CD4-positive, alpha-beta T cell treated with Interleukin-15 for 4 hours (primary cell): ENCODE measurements at places on chromosomes 2 and 18.

GRCh38 chr2:220334210-220334609 lies 706.8 kb downstream of the SLC4A3 start:
- no peak for DNase-seq

DNA sequence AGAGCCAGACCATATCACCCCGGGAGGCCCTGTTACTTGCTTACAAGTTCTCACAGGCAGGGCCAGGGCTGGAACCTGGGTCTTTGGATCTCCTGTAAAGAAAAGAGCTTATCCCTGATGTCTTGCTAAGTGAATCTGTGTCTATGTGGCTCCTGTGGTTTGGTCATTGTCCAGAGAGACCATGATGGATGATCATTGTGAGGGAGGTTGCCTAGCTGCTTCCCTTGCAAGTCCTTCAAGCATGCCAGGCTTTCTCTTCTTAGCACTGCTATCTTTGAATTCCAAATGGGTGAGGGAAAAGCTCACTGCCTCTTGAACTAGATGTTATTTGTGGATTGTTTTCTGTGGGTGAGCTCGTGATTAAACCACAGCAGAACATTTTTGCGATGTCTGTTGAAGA lies 151.6 kb downstream of the FSHR start:
- DNase-seq: no peak

DNA sequence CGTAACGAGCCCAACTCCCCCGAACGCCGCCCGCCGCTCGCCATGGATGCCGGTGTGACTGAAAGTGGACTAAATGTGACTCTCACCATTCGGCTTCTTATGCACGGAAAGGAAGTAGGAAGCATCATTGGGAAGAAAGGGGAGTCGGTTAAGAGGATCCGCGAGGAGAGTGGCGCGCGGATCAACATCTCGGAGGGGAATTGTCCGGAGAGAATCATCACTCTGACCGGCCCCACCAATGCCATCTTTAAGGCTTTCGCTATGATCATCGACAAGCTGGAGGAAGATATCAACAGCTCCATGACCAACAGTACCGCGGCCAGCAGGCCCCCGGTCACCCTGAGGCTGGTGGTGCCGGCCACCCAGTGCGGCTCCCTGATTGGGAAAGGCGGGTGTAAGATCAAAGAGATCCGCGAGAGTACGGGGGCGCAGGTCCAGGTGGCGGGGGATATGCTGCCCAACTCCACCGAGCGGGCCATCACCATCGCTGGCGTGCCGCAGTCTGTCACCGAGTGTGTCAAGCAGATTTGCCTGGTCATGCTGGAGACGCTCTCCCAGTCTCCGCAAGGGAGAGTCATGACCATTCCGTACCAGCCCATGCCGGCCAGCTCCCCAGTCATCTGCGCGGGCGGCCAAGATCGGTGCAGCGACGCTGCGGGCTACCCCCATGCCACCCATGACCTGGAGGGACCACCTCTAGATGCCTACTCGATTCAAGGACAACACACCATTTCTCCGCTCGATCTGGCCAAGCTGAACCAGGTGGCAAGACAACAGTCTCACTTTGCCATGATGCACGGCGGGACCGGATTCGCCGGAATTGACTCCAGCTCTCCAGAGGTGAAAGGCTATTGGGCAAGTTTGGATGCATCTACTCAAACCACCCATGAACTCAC lies 673 bp downstream of the PCBP1 start:
- DNase-seq: peak; percentile 49

DNA sequence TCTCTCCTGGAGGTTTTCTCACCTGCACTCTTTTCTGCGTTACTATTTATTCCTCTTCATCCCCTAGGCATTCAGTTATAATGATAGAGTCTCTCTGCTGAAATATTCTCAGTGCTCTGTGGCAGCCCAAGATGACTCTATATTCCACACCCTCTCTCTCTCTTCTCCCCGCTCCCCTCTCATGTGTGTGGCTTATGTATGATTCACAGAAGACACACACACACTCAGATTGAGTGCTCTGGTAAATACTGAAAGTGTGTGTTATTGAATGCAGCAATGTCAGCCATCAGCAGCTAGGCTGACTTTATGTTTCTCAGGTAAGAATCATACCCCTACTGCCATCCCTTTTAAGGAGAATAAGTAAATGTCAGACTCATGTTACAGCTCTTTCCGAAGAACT lies 201.2 kb downstream of the SLC4A10 start:
- no peak for DNase-seq

DNA sequence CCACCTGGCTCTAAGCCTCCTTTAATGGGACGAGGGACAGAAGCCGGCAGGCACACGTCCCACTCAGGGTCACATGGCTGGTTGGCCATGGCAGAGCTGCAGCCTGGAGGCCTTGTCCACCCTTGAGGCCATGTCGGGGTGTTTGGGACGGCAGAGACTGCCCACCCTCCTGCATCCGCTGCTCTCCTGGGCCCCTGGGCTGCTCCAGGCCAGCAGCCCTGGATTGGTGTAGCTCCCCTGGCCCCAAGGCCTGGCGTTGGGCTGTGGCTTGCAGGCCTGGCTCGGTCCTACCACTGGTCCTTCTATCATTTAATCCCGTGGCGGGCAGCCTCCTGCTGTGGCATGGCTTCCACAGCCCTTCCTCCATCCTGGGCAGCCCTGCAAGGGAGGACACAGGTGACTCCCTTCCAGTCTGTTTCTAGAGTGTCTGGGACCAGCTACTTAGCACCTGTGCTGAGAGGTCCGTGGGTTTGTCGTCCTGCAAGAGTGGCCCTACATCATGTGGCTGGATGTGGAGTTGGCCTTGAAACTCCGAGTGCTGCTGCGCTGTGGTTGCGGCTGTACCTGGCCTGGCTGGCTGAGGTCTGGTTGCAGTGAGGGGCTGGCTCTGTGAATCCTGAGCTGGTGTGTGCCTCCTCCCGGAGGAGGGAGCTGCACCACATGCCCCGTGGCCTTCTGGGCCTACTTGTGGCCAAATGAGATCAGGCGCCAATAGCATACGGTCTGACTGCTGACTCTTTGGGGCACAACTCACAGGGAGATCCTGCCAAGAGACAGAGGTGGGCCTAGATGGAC lies 67.3 kb downstream of the SH3RF3 start:
- DNase-seq: no peak

DNA sequence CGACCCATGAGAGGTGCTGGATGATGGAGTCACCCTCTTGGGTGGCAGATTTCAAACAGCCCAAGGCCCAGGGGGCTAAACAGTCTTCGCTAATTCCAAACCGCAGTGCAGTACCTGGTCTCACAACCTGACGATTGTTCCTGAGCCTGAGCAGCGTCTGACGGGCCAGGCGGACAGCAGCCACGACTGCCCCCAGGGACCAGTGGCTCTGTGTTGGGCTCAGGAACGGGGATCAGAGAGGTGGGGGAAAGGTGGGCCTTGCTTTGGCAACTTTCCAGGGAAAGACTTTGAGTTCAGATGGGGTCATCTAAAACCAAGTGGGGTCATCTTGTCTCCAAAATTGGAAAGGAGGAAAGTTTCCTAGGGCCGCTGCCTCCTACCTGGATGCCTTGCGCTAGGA lies 492 bp downstream of the COLEC11 start:
- no peak for DNase-seq

DNA sequence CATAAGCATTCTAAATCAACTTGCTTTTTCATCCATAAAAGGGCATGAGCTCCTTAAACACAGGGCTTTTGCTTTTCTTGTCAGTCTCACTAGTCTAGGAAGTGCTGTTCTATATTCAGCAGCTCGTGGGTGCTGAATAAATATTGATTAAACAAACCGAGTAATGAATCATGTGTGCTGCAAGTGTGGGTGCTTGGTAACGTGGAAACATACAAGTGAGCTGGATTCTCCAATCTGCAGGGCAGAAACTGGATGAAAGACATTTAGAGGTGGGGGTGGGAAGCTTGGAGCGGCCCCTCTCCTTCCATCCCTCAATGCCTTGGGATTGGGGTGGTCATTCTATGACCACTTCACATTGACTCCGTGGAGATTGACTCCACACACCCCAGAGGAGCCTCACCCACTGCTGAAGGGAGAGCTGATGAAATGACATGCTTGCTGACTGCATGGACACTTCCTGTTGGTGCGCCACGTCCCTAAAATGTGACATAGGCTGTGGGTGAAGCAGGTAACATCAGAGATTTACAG lies 114.6 kb downstream of the DOCK10 start:
- peak; percentile 85 for DNase-seq
